ENCODE measurements at places on chromosomes 7 and 10.

- DNase-seq: no peak
These were observed 8.4 kb upstream of the STK32C start for GRCh38 chr10:132316133-132316532.

DNA sequence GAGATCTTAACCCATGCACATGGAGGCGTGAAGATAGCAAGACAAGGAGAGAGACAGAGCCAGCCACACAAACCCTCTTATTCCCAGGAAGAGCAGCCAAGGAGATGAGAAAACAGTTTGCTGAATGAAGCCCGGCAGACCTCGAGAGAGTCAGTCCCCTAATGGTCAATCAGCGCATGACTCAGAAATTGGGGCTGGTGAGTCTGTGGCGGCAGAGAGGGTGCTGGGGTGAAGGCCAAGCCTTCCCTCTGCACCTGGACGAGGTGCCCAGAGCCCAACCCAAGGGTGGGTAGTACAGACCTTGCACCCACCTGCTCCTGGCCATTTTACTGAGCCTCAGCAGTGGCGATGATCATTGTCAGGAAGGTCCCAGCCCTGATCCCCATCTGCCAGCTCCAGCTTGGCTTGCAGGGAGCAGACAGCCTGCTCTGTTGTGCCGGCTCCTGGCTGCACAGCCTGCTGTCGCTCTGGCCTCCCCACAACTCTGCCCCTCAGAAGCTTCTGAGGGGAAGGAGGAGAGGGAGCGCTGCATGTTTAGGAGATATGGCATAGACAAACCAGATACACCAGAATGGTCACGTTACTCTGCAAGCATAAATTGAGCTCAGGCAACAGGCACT is 256.6 kb downstream of the RPS24 start:
- DNase-seq: no peak

DNA sequence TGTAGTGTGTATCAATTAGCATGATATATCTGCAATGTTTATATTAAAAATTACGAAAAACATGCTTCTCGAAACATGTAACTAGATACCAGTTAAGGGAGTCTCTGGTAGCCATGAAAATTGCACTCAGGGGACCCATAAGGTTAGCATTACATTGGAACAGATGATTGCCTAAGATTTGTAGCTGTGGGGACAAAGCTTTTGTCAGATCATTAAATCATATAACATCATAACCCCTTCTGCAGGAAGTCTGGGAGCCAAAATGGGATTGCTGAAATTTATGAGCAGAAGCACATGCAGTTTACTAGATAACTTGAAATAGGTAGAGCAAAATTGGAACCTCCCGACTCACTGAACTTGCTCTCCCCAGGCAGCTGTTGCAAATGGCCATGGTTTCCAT is 235.0 kb upstream of the IGFBP3 start:
- no peak for DNase-seq

DNA sequence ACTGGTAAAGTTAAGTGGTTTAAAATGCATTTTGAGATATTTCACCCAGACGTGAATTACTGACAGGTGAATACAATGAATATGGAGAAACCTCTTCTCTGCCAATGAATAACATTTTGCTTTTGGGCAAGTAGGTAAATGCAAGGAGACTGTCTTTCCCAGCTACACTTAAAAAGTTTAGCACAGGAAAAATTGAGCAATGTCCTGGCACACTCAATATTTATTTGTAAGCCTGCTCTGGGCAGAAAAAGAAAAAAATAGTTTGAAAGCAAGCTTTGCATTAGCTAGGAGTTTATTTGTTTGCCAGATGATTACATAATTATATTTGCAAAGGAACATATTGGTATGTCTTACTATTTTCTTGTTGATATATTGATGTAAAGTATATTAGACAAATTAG is 624.2 kb downstream of the ACTR3B start:
- no peak for DNase-seq

DNA sequence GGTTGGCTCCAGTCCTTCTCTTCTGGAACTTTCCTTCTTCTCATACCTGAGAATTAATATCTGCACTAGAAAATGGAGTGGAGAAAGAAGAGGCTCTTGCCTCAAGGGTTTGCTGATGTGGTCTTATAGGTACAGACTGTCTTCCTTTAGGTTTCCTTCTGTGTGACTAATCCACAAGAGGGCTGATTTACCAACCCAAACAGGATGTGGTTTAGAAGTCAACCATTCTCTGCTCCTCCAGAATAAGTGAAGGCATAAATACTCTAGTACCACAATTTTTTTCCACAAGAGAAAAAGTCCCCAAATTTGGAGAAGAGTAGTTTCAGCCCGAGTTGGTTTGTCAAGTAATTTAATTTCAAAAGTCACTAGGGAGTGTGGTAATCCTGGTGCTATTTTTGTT is 85.8 kb downstream of the NRP1 start:
- DNase-seq: no peak

DNA sequence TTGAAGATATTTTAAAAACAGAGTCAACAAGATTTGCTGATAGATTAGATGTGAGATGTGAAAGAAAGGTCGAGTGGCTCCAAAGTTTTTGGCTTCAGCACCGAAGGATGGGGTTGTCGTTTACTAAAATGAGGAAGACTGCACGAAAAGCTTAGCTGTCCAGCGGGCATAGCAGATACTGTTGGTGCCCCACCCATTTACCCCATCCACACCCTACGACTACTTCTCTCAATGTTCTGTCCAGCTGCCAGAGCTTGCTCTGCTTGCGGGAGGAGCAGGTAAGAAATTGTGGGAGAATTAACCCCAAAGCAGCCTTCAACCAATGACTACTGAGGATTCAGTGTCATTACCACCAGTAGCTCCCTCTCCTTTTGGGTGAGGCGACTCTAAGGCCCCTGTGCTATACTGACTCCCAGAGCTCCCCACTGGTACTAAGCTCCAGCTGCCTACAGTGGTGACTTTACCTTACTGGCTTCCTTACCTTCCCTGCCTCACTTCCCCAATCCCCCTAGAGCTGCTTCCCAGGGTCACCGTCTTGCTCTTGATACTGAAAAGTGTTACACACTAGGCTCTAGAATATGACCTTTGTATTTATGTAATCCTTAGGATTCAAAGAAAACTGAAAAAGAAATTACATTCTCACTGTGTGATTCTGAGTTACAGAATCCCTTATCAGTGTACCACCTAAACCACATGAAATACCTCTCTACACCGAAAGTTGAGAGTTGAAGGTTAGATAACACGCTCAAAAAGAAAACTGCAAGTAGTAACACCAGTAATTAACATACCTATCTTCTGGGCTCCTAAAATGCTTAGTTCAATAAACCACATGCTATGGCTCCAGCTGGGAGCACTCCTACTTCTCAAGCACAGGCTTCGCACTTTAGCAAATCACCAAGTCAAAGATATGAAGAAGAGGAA is 22.3 kb downstream of the CACUL1 start:
- no peak for DNase-seq

DNA sequence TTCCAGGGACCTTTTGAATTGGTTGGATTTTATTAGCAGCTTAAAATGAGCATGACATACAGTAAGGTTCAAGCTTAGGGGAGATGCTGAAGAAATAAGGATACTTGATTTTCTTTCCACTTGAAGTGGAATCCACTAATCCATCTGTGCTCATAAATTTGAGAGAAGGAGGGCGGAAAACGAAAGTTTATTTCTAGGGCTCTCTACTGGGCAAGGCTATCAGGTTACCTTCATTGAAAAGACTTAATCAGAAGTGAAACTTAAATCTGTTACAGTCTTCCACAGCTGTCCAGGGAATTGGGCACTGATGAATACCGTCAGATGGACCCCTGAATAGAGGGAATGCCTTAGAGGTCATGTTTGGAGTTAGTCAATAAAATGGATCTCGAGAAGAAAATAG is 21.8 kb downstream of the AUTS2 start:
- no peak for DNase-seq

DNA sequence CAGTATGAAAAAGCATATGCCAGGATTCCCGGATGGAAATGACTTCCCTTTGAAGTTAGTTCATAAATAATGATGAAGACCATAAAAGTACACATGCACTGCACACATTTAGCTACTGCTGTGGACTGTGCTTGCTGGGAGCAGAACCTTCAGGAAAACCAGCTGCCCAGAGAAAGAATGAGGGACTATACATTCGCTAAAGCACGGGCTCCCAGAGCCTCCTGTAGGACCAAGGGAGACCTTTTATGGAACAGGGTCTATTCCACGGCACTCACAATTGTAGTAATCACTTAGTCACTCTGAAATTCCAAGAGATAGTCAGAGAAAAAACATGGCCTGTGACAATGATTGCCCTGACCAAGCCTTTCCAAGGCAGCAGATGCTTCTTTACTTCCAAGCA is 24.1 kb downstream of the SORCS3 start:
- no peak for DNase-seq

GRCh38 chr7:148570510-148570909 is 20.1 kb upstream of the C7orf33 start:
- DNase-seq: no peak

GRCh38 chr10:130746311-130746710 is 565.2 kb downstream of the TCERG1L start:
- DNase-seq: no peak

DNA sequence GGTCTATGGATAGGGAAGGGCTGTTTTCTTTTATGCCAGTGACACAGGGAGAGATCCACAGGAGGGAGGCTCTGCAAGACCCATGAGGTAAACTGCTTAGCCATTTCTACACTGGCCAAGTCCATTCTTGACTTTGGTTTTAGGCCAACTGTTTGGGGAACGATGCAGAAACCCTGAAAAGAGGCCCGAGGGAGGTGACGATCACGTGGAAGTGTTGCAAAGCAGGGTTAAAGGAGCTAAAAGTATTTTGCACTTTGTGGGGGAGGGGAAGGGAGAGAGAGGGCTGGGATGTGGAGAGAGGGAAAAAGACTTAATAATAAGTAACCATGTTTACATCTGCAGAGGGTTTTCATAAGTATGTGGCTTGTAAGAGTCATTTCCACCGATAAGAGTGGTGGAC is 239.7 kb downstream of the EMX2 start:
- DNase-seq: no peak

- no peak for DNase-seq
These were observed 152.9 kb downstream of the C1GALT1 start for GRCh38 chr7:7335215-7335614.

GRCh38 chr10:133159950-133160825 is at the start of gene KNDC1:
KNDC1 (plus strand) TSS chr10:133160219; CDS start chr10:133160468, 249 bp downstream.
- no peak for DNase-seq

DNA sequence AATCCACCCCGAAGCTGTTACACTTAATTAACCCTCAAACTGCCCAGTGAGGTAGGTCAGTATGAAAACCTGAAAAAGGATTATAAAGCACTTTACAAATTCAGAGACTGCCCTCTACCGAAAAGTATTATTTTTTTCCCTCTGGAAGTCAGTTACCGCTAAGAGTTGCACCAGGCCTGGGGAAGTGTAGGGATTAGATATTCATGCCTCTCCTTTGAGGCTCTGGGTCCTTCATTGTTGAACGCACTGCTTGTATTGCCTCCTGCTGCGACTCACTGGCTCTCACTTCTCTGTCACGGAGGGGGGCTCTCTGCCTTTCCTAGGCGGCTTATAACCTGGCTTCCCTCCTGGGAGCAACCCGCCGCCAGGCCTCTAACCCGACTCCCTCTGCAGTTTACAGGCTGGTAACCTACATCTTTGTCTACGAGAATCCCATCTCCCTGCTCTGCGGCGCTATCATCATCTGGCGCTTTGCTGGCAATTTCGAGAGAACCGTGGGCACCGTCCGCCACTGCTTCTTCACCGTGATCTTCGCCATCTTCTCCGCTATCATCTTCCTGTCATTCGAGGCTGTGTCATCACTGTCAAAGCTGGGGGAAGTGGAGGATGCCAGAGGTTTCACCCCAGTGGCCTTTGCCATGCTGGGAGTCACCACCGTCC is 2.7 kb downstream of the RHBDD2 start:
- no peak for DNase-seq

GRCh38 chr10:31318382-31318853 is 598 bp upstream of the ZEB1 start:
- DNase-seq: peak; percentile 75

DNA sequence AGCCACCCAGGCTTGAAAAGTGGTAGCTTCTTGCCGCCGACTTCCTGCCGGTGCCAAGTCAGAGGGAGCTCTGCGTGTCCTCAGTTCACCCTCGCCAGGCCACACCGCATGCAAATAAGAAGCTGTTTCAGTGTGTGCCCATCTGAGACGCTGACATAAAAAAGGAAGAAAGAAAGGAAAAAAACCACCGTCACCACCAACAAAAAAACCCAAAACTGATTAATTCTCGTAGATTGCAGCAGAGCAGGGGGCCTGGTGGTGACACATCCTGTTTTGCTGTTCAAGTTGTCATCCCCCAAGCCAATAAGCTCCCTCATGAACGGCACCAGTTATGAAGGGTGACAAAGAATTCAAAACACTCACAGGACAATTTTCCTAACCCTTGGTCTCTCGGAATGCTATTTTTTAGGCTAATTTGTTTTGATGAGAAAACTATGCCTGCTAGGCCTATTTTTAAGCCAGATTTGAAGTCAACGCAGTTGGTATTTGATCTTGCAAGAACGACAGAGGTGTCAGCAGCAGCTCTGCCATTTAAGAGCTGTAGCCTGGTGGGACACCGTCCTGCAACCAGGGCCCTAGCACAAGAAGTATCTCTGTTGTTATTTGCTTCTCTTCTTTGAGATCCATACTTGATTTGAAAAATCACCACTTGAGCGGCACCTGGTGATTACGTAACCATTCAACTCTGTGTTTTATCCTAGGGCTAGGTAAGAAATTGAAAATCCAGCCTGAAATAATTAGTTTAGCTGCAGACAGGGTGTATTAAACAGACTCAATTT is 145.6 kb downstream of the PFKFB3 start:
- peak; percentile 84 for DNase-seq

- DNase-seq: no peak
These were observed 73.6 kb downstream of the MAD1L1 start for GRCh38 chr7:2159176-2159520.

GRCh38 chr7:76231071-76231470 is 29.4 kb downstream of the SRRM3 start:
- no peak for DNase-seq

DNA sequence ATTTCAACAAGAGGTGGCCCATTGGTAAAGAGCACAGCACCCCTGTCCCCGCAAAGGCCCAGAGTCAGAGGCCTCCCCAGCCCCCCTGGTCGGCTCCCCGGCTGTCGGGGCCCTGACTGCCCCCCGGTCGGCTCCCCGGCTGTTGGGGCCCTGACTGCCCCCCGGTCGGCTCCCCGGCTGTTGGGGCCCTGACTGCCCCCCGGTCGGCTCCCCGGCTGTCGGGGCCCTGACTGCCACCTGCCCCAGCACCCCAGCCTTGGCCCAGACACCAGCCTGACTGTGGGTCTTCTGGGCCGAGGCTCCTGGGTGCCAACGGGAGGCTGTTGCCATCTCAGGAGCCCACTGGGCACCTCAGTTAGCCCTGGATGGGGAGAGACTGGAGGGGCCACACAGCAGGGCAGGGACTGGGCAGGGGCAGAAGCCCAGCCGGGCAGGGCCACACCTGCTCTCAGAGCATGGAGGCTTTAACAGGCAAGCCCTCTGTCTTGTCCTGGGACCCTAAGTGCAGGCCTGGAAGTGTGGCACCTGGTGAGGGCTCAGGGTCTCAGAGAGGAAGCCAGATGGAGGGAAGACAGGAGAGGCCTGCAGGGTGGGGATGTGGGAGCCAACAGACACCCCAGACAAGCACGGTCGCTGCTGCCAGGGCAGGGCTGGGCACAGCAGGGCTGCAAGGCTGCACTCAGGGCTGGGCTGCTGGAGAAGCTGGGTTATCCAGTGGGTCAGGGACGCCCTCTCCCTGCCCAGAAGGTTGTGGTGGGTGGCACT is 56.5 kb downstream of the JAKMIP3 start:
- DNase-seq: no peak

Data from stimulated activated naive CD4-positive, alpha-beta T cell treated with Interleukin-2 at 50 U/mL for 16 hours (primary cell).